ENCODE measurements at places on chromosomes 3 and 15. TPM values are rescaled to one million over a fixed set of nuclear protein-coding genes. Genes with fewer than 3 reads are reported as not detected.

The AP3B2 gene
- total RNA-seq = not detected

DNA sequence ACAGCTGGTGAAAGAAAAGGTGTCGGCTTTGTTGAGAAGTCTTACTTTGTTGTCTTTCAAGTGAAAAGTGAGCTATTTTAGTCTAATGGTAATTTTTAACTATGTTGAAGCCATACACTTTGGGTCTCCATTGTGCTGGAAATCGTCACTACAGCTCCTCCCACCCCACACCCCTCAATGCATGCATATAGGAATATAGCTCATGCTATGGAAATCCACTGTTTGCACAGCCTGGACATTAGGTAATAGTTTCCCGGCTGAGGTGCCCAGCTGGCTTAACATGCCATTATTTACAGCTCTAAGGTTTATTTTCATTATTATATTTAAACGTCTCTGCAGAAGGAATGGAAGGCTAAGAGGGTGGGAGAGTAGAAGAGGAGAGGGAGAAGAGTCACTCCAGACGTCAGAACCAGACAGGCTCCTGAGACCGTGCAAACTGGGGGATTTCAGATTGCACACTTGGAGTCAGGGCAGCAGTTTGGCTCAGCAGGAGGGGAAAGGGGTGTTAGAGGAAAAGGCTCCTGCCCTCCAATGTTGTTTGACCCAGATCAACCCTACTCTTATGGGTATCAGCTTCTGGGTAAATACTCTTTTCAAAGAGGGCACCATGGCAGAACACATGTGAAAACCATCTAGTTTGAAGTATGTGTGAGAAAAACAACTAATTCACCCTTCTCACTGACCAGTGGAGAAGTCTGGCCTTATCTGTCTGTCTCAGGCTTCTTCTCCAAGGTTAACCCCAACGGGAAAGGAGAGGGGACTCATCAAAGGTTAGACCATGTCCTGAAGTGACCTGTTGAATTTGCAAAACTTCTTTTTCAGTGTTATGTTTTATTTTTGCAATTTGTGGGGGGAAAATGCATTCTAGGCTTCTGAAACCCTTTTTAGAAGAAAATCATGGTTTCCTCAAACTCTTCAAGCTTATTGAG is 218.7 kb upstream of the CTDSPL start:
- no peak for DNase-seq

- no peak for DNase-seq
These were observed 31.8 kb downstream of the USF3 start for GRCh38 chr3:113664523-113665094.

The IQCF5 gene
- total RNA-seq = not detected

DNA sequence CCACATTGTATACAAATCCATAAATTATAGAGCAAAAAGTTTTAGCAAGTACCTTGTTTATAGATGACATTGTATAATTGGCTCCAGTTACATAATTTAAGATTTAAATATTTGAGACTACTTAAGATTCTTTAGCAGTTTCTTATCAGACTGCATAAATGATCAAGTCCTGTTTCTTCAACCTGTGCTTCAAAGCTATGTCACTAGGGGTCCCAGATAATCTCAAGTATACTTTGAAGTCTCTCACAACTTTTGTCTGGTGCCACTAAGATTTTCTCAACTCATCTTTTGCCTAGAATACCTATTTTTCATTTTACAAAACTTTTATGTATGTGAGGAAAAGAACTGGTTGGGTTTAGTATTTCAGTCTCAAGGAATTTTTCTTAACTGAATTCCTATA is 205.5 kb downstream of the STAG1 start:
- no peak for DNase-seq

GRCh38 chr15:85607141-85607806 is 187.5 kb downstream of the KLHL25 start:
- DNase-seq = no peak

DNA sequence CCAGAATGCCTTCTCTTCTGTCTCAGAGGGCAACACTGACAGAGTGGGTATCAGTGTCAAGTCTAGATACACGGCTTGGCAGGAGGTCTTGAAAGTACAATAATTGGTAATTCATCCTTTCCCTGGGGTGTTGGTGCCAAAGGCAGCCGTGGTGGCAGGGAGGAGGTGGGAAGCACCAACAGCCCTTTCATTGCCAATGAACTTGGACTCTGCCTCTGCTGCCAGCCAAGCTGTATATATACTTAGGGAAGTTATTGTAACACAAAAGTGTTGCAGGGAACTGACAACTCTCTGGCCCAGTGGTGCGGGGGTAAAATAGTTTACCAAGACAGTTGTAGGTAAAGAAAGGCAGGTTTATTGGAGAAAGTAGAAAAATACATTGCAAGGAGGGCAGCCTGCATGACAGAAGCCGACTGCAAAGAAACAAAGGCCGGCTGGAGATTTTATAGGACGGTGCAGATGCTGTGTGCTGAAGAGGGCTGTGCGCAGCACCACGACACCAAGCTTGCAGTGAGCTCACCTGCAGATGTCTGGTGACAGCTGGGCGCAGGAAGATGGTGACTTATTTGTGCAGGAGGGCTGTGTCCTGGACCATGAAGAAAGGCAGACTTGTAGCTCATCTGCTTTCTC is 4.0 kb upstream of the FAM3D start:
- DNase-seq = no peak

DNA sequence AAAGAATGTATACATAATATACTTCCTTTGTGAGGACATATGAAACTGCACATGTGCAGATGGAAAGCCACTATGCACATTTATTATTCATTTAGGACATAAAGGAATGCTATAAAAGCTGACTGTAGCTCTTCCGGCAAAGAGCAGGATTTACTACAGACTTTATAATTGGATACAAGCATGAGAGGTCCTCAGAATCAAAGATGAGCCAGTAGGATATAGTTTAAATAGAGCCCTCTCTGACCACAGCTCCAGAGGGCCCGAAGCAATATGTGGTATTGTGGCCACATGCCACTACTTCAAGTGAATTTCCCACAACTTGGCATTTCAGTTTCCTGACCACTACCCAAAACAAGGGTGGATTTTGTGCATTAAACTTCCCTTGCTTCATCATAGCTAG is 140.9 kb downstream of the ATP8B4 start:
- DNase-seq = no peak

DNA sequence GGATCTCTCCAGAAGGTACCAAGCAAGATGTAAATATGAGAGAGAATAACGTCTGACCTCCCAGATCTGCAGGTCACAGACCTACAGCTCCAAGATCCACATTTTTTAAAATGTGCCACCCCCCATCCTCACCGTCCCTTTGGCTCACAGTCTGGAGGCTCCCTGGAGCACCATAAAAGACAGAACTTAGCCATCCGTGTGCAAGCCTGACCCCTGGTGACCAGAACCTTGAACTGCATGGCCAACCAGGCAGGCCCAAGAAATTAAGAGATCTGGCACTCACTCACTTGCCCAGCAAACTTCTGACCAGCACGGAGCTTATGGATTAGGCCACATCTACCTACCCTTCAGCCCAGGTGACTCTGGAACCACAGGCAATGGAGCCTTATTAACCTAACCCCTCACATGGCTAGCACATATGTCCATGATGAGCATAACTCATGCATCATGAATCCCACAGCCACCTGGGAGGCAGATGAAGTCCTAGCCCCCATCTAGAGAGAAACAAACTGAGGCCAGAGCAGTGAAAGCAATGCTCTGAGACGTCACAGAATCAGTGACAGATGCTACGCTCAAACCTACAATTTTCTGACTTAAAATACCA is 275.3 kb downstream of the UACA start:
- peak; percentile 80 for DNase-seq

The LRRC2 gene
- 6.6 TPM for total RNA-seq

GRCh38 chr3:159277814-159278213 is 476.0 kb downstream of the MFSD1 start:
- DNase-seq = no peak

GRCh38 chr15:82146990-82147461 is 101.2 kb upstream of the MEX3B start:
- no peak for DNase-seq

The WNT7A gene
- not detected for total RNA-seq

DNA sequence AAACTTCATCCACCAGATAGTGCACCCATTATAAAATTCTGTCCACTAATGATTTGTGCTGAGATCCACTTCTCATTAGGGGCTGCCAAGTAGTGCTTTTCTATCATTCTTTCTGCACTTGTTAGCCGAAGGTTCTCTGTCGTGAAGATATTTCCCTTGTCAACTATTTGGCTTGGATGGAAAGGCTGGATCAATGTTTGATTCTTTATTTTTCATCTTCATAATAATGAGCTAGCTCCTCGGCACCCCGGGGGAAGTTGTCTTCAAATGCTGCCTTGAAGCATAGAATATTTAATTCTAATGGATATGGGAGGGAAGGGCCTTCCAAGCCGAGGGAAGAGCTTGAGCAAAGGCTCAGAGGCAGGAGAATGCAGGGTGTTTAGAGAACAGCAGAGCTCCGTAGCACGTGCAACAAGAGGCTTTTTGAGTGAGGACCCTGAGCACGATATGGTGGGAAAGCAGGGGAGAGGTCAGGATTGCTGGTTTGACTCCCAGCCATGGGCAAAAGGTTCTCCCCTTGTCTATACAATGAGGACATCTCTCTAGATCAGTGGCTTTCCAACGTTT is 16.3 kb upstream of the MUC20 start:
- DNase-seq = no peak

GRCh38 chr3:47512416-47513124 is 942 bp downstream of the ELP6 start:
- peak; percentile 45 for DNase-seq

DNA sequence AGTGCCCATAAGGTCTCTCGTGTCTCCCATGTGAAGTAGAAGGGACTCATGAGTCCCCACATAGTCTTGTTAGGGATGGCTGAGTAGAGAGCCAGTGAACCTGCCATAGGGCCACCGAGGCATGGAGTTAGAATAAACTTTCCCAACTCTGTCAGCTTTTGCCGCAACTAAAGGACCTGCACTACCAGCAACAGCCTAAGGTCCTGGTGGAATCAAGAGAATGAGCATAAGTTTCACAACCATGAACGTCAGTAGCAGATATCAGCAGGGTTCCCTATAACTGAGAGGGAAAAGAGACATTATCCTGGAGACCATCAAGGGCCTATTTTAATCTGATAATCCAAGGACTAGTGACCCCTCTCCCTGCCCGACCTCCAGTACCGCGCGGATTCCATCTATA is 60.3 kb upstream of the FNDC3B start:
- no peak for DNase-seq

The ZPLD1 gene
- total RNA-seq = 0.08 TPM

DNA sequence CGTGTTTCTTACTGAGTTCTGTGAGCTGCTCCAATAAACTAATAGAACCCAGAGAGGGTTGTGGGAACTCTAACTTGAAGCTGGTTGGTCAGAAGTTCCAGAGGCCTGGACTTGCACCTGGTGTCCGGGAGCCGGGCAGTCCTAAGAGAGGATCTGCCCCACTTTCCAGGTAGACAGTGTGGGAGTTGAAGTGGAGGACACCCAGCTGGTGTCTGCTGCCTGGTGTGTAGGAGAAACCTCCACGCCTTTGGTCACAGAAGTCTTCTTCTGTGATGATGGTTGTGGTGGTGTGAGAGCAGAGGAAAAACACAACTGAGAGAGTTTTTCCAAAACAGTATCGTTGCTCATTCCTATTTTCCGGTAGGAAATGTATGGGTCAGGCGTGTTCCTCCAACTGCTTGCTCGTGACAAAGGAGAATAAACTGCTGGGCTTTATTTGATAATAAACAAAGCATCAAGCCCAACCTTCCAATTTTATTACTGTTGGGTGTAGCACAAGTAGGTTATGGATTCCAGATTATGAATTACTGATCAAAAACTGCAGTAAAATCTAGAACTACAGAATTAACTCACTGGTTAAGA is 137.0 kb downstream of the KLF13 start:
- DNase-seq = no peak

DNA sequence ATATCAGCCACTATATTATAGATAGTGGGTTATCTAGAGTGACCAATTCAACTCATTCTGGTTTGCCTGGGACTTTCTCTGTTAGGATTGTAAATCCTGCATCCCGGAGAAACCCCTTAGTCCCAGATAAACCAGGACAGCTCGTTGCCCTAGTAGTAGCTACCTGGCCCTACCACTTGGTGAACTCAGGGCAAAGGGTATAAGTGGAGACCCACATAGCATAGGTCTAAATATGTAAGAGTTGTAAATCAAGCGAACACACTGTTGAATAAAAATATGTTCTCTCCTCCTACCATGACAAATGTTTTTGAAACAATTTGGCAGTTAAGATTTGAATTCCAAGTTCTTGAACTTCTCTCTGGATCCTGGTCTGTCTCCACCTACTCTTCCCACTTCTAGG is 15.7 kb upstream of the LMCD1 start:
- DNase-seq = no peak

The ERC2 gene
- total RNA-seq = 0.25 TPM

DNA sequence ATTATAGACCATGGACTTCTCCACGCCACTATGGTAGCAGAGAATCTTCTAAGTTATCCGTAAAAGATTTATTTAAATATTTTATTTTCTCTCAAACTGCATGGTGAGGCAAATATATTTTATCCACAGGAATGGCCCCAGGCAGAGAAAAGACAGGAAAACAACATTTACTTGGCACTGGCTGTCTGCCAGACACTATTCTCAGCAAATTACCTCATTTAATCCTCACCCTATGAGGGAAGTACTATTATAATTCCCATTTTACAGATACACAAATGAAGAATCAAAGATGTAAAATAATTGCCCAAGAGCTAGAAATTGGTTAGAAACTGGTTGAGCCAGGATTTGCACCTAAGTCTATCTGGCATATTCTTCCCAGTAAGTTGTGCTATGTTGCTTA is 361.4 kb upstream of the IL12A start:
- no peak for DNase-seq

The TEX55 gene
- not detected for total RNA-seq

GRCh38 chr15:74497584-74497983 is 36.6 kb upstream of the UBL7 start:
- no peak for DNase-seq

The IL17RD gene
- 0.47 TPM for total RNA-seq

- DNase-seq = no peak
These were observed 165.6 kb downstream of the LRRK1 start for GRCh38 chr15:101084801-101085200.

DNA sequence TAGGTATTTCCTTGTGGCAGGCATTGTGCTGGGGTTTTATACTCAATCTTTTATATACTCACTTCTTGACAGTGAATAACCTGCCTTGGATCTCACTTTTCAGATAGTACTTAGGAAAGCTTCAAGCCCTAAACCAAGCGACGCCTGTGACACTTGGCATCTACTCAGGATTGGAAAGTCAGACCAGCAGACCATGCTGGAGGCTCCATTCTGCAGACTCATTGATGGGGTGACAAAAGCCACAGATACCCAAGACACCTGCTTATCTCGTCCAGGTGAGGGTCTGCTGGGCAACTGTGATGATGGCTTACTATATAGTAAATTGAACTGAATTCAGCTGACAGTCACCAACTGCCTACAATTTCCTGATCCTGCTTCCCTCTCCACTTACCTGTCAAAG is 79.4 kb upstream of the MRPS22 start:
- no peak for DNase-seq

- no peak for DNase-seq
These were observed 570 bp downstream of the SACM1L start for GRCh38 chr3:45689787-45690145.

GRCh38 chr3:94001191-94001590 is 21.2 kb downstream of the ARL13B start:
- no peak for DNase-seq

The IMP3 gene
- 45.2 TPM for total RNA-seq

Measured in liver (tissue), 10 donors.